ENCODE measurements at places on chromosomes 2 and 18.

DNA sequence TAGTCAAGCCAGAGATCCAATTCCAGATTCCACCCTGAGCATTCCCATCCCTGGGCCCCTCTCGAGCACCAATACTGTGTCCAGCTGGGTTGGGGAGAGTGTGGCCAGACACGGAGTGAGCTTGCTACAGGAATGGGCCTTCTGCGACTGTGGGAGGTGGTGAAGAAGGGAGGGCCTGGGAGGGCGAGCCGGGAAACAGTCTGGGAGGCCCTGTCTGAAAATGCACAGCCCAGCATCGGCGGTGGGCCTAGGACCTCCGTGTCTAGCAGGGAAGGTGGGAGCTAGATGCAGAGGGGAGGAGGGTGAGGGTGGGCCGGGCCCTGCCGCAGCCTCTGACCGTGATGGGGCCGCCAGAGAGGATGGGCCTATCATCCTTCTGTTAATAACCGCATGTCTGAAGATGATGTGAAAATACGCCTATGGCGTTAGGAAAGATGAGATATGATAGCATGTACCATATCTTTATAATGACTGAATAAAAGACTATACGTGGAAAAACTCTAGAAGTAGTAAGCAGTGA lies 1.9 kb upstream of the OTOS start:
- no peak for DNase-seq

DNA sequence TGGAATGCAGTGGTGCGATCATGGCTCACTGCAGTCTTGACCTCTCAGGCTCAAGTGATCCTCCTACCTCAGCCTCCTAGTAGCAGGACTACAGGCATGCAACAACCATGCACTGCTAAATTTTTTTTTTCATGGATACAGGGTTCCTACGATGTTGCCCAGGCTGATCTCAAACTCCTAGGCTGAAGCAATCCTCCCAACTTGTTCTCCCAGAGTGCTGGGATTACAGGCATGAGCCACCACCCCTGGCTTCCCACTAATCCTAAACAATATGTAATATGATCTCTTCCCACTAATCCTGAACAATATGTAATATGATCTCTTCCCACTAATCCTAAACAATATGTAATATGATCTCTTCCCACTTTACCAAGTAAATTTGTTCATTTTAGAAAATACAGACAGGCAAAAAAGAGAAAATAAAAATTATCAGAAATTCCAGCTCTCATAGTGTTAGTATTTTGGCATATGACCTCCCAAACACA lies 33.7 kb upstream of the C18orf32 start:
- DNase-seq, result no peak

DNA sequence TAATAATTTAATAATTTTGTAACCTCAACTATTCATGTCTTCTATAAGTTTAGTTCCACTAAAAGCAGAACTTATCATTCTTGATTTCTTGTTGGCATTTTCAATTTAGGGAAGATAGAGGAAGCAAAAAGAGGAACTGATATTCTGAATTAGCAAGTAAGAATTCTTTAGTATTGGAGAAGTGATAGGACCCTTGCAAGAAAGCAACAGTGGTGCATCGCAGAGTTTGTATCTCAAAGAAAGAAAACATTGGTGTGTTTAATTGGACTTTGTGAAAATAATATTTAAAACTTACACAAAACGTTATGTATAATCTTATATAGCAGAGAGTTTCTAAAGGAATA lies 36.5 kb upstream of the TNFRSF11A start:
- no peak for DNase-seq

GRCh38 chr2:217887841-217888701 lies 114.7 kb downstream of the TNS1 start:
- no peak for DNase-seq

DNA sequence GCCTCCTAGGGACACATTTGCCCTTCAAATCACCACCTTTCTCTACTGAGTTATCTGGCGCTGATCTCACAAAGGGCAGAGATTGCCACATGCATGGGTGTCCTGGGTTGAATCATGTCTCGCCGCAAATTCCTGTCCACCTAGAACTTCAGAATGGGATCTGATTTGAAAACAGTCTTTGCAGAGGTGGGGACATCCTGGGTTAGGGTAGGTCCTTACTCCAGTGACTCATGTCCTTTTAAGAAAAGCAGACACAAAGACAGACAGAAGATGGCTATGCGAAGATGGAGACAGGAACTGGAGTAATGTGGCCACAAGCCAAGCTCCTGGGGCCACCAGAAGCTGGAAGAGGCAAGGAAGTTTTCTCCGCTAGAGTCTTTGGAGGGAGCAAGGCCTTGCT lies 197.4 kb upstream of the SMIM21 start:
- no peak for DNase-seq

DNA sequence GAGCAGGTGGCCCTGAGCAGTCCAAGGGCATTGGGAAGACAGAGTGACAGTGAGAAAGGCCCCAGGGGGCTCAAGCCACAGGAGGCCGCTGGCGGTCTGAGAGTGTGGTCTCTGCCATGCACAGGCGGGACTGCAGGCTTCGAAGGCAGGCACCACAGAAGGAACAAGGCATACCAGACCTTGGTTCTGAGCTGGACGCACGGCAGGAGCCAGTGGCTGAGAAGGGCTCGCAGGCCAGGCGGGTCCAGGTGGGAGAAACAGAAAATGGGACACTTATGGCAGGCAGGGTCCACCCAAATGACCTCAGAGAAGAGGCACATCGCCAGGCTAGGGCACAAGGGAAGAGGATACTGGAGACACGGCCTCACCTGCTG lies 14.9 kb downstream of the HJURP start:
- DNase-seq, result no peak

DNA sequence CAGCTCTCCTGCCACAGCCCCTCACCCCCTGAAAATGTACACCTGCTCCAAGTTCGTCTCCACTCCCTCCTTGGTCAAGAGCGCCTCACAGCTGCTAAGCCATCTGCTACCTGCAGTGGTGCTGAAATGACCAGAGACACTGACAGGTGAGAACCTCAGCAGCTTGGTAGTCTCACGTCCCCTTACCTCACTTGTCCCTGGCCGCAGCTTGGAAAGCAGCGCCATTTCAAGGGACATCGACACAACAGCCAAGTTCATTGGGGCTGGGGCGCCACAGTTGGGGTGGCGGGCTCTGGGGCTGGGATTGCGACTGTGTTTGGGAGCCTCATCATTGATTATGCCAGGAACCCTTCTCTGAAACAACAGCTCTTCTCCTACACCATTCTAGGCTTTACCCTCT lies 47.5 kb downstream of the ANKRD44 start:
- DNase-seq, result no peak

GRCh38 chr2:84829693-84830092 lies 51.2 kb downstream of the TRABD2A start:
- no peak for DNase-seq

- DNase-seq, result peak; percentile 45
Observed at GRCh38 chr18:56789004-56789888, 138.1 kb downstream of the WDR7 start.

GRCh38 chr2:234514099-234514498 lies 17.2 kb upstream of the ARL4C start:
- DNase-seq, result no peak

GRCh38 chr2:100013892-100014677 lies 128.3 kb downstream of the AFF3 start:
- DNase-seq, result no peak

DNA sequence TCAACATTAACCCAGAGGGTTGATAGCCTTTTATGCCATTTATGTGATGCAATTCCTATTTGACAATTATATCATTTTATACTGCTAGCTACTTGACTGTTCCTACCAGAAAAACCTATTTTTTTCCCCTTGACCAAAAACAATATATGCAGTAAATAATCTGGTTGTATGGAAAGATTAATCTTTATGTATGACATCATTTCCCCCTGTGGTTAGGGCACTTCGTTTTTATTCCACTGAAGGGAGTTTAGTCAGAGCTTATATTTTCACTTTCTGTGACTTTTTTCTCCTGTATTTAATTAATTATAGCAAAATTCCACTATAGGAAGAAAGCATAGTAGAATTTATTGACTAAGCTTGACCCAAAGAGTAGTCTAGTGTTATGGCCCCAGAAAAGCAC lies 107.6 kb downstream of the HAUS1 start:
- DNase-seq, result no peak

- peak; percentile 16 for DNase-seq
Observed at GRCh38 chr18:76449111-76449453, 46.0 kb downstream of the ZNF516 start.

DNA sequence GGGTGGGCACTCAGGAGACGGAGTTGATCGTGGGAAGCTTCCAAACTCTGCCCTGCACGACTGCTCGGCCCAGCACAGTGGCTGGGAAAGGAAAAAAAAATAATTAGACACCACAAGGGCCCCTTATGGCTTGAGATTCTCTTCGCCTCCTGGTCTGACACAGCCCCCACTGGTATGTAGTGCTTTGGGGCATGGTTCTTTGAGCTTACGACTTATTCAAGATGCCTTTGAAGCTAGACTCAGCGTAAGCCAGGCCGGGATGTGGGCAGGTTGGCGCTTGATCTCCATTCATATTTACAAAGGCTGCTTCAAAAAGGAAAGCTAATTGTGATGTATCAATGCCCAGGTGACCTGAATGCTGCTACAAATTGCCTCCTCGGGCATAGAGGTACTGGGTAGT lies 50.5 kb downstream of the CXCR4 start:
- DNase-seq, result no peak

DNA sequence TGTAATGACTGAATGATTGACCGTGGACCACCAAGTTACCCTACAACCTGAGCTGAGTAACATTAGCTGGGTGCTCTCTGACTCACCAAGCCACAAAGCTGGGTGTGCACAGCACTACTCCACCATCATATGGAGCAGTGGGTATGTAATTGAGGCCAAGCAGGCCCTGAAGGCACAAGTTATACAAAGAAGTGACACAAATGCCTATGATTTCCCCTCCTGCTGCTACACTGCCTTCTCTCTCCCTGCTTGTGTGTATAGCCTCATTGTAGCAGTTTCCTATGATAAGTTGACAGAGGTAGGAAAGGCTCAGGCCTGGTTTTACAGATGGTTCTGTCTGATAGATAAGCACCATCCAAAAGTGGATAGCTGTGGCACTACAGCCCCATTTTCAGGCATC lies 1327.2 kb upstream of the DDX18 start:
- no peak for DNase-seq

- DNase-seq, result no peak
Observed at GRCh38 chr2:237459741-237460174, 27.3 kb upstream of the MLPH start.

GRCh38 chr2:1308678-1309077 lies 104.6 kb upstream of the TPO start:
- no peak for DNase-seq

GRCh38 chr2:121562269-121563176 lies 31.8 kb downstream of the RNU4ATAC start:
- no peak for DNase-seq

DNA sequence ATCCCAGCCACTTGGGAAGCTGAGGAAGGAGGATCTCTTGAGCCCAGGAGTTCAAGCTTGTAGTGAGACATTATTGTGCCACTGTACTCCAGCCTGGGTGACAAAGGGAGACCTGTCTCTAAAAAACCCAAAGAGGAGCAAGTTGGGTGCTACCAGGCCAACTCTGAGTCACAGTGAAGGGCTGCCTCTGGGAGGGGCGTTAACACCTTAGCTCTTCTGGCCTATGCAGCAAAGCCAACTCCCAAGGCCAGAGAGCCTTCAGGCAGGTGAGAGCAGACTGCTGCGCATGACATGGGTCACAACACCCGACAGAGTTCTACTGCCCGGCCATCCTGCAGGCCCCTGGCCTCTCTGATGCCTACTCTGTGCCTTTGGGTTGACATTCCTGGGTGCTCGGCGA lies 32.6 kb upstream of the ATG16L1 start:
- DNase-seq, result no peak

DNA sequence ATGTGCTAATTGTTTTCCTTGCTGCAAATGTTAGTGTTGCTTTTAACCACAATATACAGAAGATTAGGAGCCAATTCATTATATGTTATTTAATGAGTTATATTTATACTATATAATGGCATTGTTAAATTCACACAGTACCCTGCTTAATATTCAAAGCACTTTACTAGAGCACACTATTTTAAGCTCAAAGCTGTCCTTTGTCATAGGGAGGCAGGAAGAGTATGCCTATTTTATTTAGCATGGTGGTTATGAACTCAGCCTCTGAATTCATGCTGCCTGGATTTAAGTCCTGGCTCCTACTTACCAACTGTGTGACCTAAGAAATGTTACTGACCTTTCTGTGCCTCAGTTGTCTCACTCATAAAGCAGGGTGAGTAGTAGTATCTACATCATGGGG lies 80.5 kb downstream of the FASTKD2 start:
- no peak for DNase-seq

DNA sequence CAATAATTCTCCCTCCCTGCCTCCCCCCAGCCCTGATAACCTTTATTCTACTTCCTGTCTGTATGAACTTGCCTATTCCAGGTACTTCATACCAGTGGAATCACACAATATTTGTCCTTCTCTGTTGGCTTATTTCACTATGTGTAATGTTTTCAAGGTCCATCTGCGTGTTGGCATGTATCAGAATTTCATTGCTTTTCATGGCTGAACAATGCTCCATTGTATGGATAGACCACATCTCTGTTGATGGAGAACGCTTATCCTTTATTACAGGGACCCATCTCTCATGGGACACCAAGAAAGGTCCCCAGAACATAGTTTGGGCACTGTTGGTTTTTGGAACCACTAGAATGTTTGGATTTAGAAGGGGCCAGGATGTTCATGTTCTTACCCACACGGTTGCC lies 40.2 kb downstream of the ATOH8 start:
- no peak for DNase-seq

- DNase-seq, result no peak
Observed at GRCh38 chr2:147782141-147782930, 62.5 kb upstream of the ACVR2A start.

- DNase-seq, result no peak
Observed at GRCh38 chr2:235692076-235692475, 198.2 kb downstream of the AGAP1 start.

DNA sequence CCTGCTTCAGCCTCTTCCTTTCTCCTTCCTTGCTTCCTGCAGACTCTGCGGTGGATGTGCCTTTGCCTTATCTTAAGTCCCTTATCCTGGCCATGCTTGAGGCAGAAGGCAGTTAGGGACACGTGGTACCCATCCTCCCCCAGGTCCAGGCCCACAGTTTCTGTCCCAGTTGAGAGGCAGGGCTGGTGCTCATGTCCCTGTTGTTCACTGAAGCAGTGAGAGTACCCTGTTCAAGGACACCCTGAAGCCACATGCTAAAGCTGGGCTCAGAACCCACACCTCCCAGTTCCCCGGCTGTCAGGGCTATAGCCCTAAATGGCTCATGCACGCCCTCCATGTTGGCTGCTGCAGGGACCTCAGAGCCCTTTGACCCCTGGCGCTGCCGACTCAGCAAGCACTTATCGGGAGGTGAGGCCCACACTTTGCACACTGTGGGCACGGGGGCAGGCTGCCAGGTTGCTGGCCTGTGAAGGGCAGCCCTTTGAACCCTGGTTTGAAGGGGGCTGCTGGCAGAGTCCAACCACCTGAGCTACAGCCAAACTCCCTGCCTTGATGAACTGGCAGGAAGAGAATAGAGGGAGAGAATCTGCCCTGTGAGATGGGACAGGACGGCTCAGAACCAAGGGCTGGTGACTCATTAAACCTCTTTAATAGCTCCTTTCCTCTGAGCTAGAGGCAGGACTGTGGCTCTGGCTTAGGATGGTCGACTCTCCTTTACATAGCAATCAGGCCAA lies 6.3 kb downstream of the KHK start:
- no peak for DNase-seq

- DNase-seq, result peak; percentile 38
Observed at GRCh38 chr2:234257859-234258561, 207.5 kb downstream of the SPP2 start.
